ENCODE measurements at places on chromosomes 12 and 14. TPM values are rescaled to one million over a fixed set of nuclear protein-coding genes. Genes with fewer than 3 reads are reported as not detected.

BICDL1 gene
- 66.7 TPM for total RNA-seq

UNC119B gene
- total RNA-seq = 14.3 TPM

CCDC177 gene
- not detected for total RNA-seq

LAG3 gene
- total RNA-seq = 0.35 TPM

AMN gene
- total RNA-seq = 23.5 TPM

SERPINA3 gene
- 10.6 TPM for total RNA-seq

TMED10 gene
- 209 TPM for total RNA-seq

ANKRD33 gene
- not detected for total RNA-seq

GLI1 gene
- total RNA-seq = 0.09 TPM

MLXIP gene
- 10.6 TPM for total RNA-seq

DNA sequence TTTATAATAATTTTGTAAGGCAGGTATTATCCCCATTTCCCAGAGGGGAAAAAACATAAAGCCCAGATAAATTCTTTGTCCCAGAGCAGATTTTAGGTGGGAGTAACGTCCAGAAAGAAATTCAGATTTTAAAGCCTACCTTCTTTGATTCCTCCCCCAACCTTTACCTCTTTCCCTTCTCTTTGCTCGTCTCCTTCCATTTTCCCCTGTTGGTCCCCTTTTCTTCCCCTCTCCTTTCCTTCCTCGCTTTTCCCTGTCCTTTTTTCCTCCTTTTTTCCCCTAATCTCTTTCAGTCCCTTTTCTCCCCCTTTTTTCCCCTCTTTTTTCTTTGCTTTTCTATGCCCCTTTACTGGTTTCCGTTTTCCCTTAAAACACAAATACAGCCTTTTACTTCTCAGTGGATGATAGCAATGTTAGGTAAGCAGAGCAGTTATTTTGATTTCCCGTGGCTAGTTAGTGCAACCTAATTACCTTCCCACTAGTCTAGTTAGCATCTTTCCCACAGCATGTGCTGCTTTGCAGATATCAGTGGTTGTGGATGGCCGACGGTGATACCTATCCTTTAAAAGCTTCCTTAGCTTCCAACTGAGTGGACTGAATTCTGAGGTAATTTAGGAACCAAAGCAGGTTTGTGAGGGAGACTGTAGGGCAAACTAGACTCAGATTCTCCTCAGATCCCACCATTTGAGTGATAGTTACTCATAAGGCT lies 10.9 kb upstream of the AKAP6 start:
- DNase-seq = no peak

DNA sequence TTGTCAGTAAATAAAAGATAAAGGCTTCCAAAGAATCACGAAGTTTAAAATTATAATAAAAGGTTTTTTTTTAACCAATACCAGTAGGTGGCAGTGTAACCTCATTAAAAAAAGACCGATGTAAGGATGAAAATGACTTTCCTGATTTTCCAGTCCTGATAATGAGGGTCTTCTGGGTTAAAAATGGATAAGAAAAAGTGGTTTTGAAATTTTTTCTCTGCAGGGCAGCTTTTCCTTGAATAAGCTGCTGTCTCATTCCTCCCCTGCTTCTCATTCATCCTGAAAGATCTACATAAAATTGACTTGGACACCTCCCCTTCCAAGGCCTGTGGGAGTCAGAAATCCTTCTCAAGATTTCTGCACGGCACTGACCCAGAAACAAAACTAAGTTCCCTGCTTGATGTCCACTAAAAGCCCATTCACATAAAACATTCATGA lies 58.9 kb upstream of the FBXO33 start:
- DNase-seq = no peak

- no peak for DNase-seq
These were observed 1.8 kb downstream of the GLT8D2 start for GRCh38 chr12:104048162-104048561.

DNA sequence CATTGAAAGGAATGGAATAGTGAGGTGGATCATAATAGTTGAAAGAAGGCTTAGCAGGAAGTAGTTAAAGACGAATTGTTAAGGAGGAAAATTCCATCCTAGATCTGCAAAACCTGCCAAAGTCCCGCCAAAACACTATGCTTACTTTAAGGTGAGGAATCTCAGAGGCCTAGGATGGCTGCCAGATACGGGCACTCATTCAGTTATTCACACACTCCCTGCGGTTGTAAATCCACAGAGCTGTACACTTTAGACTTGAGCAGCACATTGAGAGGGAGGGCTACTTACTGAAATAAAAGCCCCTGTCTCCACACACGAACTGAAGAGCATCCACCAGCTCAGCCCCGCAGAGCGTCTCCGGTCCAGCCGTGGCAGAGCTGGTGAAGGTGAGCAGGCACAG lies 5.0 kb downstream of the IGF1 start:
- DNase-seq = no peak

DNA sequence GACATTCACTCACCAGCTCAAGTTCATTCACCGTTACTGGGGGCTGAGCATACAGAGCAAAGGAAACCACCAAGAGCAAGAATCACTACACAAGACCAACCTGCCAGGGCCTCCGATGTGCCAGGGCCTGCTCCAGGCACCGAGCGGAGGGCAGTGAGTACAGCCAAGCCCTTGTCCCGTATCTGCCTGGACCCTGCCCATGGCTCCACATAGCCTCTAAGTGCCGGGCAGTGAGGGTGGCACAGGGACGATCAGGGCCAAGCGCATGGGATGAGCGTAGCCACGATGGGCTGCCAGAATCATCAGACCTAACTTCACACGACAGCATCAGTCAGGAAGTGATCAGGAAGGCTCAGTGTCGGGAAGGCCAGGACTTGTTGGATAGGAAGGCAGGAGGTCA lies 199.6 kb downstream of the BCL11B start:
- DNase-seq = no peak

DNA sequence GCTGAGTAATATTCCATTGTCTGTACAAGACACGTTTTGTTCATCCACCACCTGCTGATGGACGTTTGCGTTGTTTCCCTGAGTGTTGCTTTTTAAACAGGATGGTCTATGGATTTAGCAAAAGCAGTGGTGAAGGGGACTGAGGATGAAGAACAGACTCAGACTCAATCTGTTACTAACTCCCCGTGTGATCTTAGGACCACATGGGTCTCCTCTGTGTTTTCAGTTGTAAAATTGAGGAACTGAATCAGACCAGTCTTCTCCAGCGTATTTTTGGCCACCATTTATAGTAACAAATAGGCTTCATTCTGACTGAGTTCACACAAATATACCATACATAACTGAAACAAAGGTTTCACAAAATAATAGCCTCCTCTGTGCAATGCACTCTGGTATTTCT lies 85.6 kb downstream of the FOXN3 start:
- no peak for DNase-seq

DNA sequence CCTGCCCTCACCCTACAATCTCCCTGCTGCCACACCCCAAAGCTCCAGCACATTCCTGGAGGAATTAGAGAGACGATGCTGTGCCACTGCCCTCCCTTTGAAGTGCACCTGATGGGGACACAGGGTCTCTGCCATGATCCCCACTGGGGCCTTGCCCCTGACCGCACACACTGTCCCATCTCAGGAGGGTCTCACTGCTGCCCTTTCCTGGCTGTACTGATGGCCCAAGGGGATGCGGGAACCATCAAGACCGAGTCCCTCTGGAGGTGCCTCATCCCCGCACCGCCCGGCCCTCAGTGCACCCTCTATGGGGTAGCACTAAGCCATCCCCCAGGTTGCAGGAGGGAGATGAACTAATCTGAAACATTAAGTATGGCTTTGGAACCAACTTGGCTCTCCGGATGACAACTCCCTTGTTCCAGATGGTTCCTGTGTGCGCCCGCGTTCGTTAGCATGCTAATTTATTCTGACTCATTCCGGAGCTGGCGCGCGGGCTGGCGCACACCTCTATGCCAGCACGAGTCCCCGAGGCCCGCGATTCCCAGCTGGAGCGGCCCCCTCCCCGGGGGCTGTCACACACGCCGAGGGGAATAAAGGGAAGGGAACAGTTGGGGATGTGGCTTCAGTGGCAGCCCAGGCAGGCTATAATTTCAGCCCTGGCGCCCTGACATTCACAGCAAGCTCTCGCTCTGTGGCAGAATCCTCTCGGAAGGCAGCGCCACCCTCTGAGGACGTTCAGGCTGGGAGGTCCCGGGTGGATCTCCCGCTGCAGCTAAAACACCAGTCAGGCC lies 34.2 kb upstream of the C14orf180 start:
- no peak for DNase-seq

GRCh38 chr12:94055528-94055927 lies 92.8 kb upstream of the PLXNC1 start:
- no peak for DNase-seq

GRCh38 chr12:26276709-26277108 lies 81.3 kb downstream of the SSPN start:
- no peak for DNase-seq

- DNase-seq = no peak
These were observed 215.4 kb upstream of the RTL1 start for GRCh38 chr14:101118746-101119591.

DNA sequence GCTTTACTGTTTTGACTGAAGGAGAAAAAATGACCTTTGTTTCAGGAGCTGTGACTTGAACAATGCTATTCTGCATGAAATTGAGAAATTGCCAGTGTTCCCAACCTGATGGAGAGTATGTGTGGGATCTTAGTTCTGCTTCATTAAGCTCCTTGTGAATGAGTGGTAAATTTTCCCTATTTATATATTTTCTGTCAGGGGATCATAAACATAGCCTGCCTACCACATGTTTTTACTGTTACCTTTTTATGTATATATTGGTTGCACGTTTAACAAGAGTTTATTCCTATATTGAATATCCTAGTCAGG lies 271.7 kb downstream of the PDZRN4 start:
- DNase-seq = no peak

- no peak for DNase-seq
These were observed 4.3 kb downstream of the FRS2 start for GRCh38 chr12:69474456-69474855.

GRCh38 chr12:107178776-107179175 lies 85.4 kb upstream of the CRY1 start:
- no peak for DNase-seq

DNA sequence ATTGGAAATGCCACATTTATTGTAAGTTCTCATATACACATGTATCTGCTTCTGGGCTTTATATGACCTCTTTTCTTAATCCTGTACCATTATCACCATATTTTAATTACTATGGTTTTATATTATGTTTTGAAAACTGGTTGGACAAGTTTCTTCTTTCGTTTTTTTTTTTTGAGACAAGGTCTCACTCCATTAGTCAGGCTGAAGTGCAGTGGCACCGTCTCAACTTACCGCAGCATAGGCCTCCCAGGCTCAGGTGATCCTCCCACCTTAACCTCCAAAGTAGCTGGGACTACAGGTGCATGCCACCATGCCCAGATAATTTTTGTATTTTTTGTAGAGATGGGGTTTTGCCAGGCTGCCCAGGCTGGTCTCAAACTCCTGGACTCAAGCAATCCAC lies 44.6 kb downstream of the GALNT4 start:
- no peak for DNase-seq

DNA sequence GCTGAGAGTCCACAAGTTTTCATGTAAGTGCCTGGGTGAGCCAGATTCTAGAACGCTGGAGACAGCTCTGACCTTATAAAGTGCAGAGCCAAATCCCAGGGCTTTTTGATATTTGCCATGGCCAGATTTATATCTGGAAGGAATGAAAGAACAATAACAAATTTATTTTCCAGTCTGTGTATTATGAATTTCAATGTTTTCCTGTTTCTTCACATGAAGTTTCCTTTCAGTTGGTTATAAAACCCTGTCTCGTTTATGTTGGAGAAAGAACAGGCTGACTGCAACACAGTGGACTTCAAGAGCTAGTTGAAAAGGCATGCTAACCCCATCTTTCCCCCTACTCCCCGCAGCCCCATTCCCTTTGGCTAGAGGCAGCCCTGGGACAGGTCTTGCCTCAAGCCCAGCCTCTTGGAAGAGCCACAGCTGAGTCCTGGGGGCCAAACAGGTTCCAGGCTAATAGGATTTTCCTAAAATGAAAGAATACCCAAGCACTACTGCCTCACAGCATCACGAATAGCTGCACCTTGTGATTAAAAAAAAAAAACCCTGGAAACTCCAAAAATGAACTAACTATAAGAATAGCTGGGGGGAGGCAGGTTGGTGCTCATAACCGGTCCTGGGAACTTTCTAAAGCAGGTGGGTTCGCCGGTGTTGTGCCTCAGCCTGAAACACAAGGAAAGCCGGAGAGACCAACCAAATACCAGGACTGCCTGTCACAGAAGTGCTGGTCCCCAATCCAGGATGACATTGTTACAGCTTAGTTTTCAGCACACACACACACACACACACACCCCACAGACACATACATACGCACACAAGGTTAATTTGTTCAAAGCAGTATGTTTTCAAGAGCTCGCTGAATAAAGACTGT lies 1.5 kb downstream of the FBLN5 start:
- no peak for DNase-seq

DNA sequence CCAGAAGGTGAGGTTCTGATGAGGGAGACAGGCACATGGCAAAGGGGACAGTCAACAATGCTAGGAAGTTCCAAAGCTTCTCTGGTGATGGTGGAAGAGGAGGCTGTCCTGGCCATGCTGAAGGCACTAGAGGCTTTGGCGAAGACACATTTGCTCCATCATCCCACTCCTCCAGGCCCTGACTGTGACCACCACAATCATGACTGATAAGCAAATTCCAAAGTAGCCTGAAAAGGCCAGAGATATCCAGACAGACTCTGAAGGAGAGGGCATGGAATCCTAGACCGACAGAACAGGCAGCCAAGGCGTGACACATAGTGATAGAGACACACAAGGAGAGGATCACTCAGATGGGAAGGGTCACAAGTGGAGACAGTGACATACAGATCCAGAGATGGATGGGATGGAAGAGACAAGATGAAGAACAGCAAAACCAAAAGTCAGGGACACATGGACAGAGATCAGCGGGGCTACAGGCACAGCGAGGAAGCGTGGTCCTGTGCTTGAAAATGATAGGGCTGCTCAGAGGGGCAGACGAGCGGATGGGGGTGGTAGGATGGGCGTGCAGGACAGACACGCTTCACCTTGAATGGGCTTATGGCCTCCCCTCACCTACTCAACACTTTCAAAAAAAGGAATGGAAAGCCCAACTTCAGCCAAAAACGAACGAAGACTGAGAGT lies 1.3 kb downstream of the ZFHX2 start:
- DNase-seq = no peak

Data from esophagus squamous epithelium (tissue), 5 donors.